ENCODE measurements at places on chromosomes 2 and 18.
A peak's percentile ranks its signal among the peaks of the same experiment; 100 is the strongest.

GRCh38 chr2:157789933-157790511 is 86.1 kb downstream of the ACVR1 start:
- DNase-seq: no peak

DNA sequence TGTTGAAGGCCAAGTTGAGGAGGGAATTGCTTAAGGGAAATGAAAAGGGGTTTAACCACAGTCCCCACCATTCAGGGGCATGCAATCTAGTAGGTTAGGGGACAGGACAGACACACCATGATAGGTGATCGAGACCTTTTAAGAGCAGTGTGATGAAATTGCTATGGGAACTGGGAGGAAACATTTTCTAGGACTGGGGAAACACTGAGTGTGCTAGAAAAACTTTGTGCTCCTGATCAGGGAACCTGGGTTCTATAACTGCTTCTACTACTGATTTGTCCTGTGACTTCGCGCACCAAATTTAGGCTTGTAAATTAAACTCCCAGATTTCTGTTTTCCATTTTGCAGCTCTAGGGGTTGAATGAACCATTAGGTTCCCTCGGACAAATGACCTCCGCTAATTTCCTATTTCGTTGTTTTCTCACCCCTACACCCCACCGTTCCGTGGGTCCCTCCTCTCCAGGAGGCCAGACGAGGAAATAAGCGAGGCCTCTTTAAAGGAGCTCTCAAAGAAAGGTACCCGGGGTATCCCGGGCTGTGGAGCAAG is 371 bp upstream of the LCLAT1 start:
- DNase-seq: no peak

DNA sequence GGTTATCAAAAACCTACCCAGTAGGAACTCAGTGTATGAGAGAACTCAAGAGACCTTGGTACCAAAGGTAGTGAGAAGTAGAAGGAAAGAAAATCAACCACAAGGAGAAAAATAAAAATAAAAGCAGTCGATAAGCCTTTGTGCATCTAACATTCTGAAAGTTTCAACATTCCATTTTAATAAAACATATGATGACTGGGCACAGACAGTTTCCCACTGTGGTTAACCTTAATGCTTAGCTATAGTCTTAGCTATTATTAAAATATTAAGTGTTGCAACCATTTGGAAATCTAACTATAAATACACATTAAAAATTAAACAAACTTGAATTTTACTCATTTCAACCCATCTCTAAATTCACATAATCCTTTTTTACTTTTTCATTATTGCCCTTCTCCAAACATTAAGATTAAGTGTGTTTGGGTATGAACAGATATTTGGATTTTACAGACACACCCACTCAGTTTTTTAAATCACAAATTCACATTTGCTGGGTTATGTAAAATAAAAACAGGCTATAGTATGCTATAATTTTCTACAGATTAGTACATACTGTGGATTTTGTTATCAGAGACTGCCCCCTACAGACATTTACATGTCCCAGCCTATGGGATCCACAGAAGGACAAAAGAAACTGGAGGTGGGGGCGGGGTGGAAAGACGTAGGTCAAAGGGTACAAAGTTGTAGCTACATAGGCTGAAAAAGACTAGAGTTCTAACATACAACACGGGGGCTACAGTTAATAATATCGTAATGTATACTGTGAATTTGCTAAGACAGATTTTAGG is 32.8 kb downstream of the SRBD1 start:
- peak; percentile 11 for DNase-seq

DNA sequence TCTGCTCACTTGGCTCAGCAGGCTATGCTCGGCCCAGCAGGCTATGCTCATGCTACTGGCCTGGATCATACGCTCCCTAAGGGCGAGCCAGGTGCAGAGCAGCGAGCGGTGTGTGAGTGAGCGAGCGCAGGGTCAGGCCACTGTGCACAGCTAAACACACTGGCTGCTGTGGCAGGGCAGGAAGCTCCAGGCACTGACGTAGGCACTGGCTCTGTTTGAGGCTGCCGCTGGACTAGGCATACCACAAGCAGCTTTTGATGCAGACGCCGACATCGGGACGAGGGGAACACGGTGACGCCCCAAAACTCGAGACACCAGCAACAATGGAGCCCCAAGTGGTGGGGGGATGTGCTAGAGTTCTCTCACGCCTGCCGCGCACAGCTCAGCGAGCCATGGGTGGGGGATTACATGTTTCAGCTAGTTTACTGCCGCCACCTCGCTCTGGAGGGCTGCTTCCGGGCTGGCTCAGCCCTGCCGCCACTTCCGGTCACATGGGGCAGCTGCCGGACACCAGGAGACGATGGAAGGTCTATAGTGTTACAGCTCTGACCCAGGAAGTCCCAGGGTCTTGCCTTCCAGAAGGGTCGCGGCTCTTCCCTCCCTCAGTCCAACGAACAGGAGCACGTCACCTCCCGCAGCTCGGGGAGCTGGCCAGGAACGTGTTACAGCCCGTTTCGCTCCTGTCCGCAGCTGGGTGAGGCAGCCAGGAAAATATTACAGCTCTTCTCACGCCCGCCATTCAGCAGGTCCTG is 1176.9 kb upstream of the LRRTM1 start:
- no peak for DNase-seq

DNA sequence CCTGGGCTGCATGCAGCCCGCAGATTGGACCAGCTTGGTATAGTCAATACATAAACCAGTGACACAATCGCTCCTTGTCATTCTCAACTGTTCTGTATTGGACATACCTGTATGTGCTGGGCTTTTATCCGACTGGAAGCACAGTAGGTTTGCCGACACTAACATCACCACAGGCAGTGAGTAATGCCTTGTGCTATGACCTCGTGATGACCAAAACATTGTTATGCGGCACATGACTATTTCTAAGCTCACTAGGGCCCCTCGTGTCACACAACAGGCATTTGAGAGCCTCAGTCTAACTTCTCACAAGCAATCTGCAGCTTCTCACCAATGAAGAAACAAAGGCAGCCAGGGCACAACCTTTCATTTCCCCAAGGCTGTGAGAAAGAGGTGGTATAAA is 320.8 kb downstream of the AFF3 start:
- DNase-seq: no peak
